Activated CD4-positive, alpha-beta memory T cell treated with anti-CD3 and anti-CD28 coated beads, Interleukin-2, amount 10 ng/mL, durations not matched to agents 7 days and 5 days (primary cell): ENCODE measurements at places on chromosomes 13 and 19. TPM values are rescaled to one million over a fixed set of nuclear protein-coding genes. Genes with fewer than 3 reads are reported as not detected.

GNA15 gene
- 140 TPM for total RNA-seq

ZGLP1 gene
- total RNA-seq, result 1.4 TPM

POGLUT2 gene
- 10.4 TPM for total RNA-seq

HAUS8 gene
- 40.6 TPM for total RNA-seq

PSPC1 gene
- total RNA-seq, result 69.4 TPM

PABPC3 gene
- 0.75 TPM for total RNA-seq

ICAM5 gene
- total RNA-seq, result 1.1 TPM

MAP4K1 gene
- 383 TPM for total RNA-seq

ZNF491 gene
- 0.80 TPM for total RNA-seq

ZNF443 gene
- total RNA-seq, result 4.9 TPM

DNA sequence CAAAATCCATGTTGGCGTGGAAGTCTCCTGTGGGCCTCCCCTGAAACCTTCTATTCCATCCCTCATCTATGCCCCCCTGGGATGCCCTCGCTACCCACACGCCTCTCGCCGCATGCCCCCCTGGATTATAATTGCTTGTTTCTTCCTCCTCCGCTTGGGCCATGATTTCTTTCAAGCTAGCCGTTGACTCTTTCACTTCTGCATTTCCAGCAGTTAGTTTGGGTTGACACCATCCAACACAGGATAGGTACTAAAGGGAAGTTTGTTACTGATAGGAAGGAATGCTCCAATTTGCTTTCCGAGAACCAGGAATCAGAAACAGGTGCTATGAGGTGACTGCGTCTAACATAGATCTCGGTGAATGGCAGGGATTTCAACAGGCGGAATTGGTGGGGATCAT, 7.7 kb upstream of the SLC25A15 start:
- H3K27ac ChIP-seq, result no peak overlapping the region
- H3K27me3 ChIP-seq, result no peaks in the 10 kb centered on the region
- no peak for DNase-seq
- H3K36me3 ChIP-seq, result no peaks in the 10 kb centered on the region

- no peaks in the 10 kb centered on the region for H3K36me3 ChIP-seq
- no peak for DNase-seq
- H3K4me1 ChIP-seq, result no peaks in the 10 kb centered on the region
- no peak overlapping the region for H3K27ac ChIP-seq
- H3K4me3 ChIP-seq, result no peak overlapping the region
- H3K27me3 ChIP-seq, result no peaks in the 10 kb centered on the region
Measured at GRCh38 chr13:20682061-20682460, 21.4 kb upstream of the IL17D start.

GRCh38 chr19:38711726-38712153, 32.5 kb downstream of the CAPN12 start:
- no peak for DNase-seq
- H3K27ac ChIP-seq, result no peak overlapping the region
- H3K36me3 ChIP-seq, result peaks cover 66% of the 10 kb centered on the region
- no peaks in the 10 kb centered on the region for H3K27me3 ChIP-seq
- H3K4me3 ChIP-seq, result no peak overlapping the region

DNA sequence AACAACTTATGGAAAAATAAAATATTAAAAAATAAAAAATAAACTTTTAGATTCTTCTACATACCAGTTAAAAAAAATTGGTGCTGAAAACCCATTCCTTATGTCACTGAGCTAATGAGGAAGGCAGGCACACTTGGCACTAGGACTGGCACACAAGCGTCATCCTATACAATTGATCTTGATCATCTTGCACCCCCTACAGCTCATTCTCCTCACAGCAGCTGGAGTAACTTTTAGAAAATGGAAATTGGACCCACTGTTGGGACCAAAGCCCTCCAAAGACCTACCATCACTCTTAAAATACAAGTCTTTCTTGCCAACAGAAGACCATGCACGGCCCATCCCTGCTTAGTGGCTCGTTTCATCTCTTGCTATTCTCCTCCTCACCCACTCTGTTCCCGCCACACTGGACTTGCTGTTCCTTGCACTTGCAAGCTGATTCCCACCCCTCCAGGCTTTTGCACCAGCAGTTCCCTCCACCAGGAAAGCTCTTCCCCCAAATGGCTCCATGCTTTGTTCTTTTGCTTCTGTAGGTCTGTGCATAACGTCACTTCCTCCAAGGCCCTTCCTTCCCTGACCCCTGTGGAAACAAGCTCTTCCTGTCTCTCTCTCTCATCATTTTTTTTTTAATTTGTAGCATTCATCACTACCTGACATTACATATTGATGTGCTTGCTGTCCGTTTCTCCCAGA, 11.6 kb downstream of the CTU1 start:
- H3K4me3 ChIP-seq, result no peak overlapping the region
- H3K27ac ChIP-seq, result peak overlapping the region; percentile 56
- H3K4me1 ChIP-seq, result peaks cover 16% of the 10 kb centered on the region
- no peaks in the 10 kb centered on the region for H3K27me3 ChIP-seq
- DNase-seq, result no peak

DNA sequence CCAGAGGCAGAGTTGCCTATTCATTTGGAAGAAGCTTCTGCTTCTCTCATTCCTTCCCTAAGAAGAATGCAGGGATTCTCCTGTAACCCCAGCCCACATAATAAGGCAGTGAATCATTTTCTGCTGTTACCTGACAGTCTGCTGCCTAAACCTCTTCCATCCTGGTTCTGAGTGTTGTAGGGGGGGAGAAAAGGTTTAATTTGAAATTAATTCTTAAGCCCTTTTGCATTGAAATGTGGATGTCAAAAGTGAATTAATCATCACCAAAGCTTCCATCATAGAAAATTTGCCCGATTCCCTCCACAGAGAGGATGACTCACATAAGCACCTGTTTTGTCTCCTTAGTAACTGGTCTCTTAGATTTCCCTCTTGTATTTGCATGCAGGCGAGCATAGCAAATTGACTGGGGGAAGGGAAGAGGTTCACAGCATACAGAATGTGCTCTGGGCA, 146.7 kb upstream of the FNDC3A start:
- DNase-seq, result no peak
- no peak overlapping the region for H3K4me3 ChIP-seq
- no peak overlapping the region for H3K27ac ChIP-seq
- H3K4me1 ChIP-seq, result peaks cover 22% of the 10 kb centered on the region

GRCh38 chr13:32323912-32324311, 8.6 kb downstream of the BRCA2 start:
- DNase-seq, result no peak
- no peaks in the 10 kb centered on the region for H3K27me3 ChIP-seq
- no peak overlapping the region for H3K4me3 ChIP-seq

- peaks cover 25% of the 10 kb centered on the region for H3K4me1 ChIP-seq
- H3K36me3 ChIP-seq, result peaks cover 65% of the 10 kb centered on the region
- no peaks in the 10 kb centered on the region for H3K27me3 ChIP-seq
- no peak overlapping the region for H3K27ac ChIP-seq
- DNase-seq, result no peak
Measured at GRCh38 chr13:112870737-112871287, 98.2 kb upstream of the MCF2L start.

DNA sequence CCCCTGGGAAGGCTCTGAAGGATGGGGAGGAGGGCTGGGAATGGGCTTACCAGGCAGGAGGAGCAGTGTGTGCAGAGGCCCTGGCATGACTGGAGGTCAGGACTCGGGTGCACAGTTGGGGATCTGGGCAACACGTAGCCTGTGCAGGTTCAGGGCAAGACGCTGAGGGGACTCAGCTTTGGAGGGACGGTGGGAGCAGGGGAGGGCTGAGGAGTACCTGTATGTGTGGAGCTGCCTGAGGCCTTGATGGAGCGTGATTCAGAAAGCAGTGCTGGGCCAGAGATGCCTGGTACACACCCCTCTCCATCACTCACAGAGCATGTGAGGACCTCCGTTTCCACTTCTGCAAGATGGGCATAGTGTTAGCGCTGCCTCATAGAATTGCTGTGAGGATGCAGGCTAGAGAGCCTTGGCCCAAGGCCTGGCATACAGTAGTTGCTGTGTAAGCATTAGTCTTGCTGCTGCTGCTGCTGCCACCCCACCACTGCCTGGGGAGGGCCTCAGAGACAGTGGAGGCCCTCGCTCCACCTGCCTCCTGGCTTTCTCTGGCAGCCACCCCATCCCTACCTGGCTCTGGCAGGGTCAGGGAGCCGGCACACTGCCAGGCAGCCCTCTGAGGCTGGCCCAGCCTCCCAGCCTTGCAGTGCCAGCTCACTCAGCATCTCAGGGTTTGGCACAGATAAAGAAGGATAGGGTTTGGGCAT, 2.4 kb downstream of the PAK4 start:
- DNase-seq, result no peak
- peaks cover 36% of the 10 kb centered on the region for H3K4me1 ChIP-seq
- H3K27ac ChIP-seq, result no peak overlapping the region
- no peaks in the 10 kb centered on the region for H3K27me3 ChIP-seq

GRCh38 chr13:113937073-113937472, 36.8 kb downstream of the C13orf46 start:
- no peaks in the 10 kb centered on the region for H3K36me3 ChIP-seq
- no peak overlapping the region for H3K4me3 ChIP-seq
- DNase-seq, result no peak
- peaks cover 2% of the 10 kb centered on the region for H3K4me1 ChIP-seq

- H3K27ac ChIP-seq, result no peak overlapping the region
- peaks cover 20% of the 10 kb centered on the region for H3K27me3 ChIP-seq
- no peaks in the 10 kb centered on the region for H3K4me1 ChIP-seq
- no peaks in the 10 kb centered on the region for H3K36me3 ChIP-seq
- H3K4me3 ChIP-seq, result no peak overlapping the region
- DNase-seq, result no peak
Measured at GRCh38 chr13:52833296-52833875, 15.1 kb downstream of the PCDH8 start.

DNA sequence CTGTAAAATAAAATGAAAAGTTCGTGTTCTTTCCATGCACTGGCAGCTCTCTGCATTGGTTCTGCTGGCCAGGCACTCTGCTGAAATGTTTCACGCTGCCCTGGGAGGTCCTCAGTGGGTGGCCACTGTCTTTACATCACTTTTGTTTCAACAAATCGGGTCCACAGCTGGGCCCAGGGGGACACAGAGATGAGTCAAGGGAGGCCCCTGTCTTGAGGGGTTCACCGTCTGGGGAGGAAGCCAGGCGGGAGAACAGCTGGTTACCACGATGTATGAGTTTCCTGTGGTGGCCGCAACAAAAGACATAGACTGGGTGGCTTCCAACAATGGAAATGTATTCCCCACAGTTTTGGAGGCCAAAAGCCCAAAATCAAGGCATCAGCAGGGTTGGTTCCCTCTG, 5.1 kb upstream of the KLF2 start:
- H3K27me3 ChIP-seq, result peaks cover 40% of the 10 kb centered on the region
- no peak for DNase-seq
- H3K4me3 ChIP-seq, result no peak overlapping the region
- peaks cover 21% of the 10 kb centered on the region for H3K4me1 ChIP-seq

- no peak overlapping the region for H3K27ac ChIP-seq
- no peaks in the 10 kb centered on the region for H3K4me1 ChIP-seq
Measured at GRCh38 chr13:41938918-41939317, 22.0 kb downstream of the VWA8 start.

DNA sequence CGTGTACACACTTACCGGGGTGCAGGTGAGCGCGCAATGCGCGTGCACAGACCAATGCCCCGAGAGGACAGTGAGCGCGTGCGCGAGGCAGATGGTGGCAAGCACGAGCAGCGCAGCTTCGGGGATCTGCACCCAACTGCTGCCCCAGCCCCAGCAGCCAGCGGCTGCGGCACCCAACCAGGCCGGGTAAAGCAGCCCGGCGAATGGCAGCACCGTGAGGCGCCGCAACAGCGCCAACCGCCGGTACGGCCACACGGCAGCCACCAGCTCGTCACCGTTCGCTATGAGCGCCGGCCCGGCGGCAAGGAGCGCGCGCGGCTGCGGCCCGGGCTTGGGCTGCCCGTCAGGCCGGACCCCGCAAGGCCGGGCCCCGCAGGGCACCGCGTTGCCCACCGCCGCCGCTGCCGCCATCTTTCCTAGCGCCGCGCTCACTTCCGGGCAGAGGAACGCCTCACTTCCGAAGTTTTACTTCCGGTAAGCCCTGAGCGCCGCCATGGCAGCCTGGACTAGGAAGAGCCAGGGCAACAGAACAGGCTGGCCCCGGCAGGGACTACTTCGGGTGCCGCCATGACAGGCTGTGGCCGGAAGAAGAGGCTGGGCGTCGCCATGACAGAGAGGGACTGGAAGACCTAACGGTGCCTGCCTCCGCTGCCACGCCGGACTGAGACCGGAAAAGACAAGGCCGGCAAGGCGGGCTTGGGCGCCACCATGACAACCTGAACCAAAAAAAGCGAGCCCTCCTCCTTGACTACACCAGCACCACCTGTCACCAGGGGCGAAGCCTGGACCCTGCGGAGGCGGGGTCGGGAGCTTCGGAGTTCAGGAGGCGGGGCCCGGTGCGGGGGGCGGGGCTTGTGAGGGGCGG, at the start of gene ATP13A1:
Gene ATP13A1 (minus strand): TSS at position 421 of the 865 bp plus-strand sequence. CDS start 10 bp downstream, at position 411.
- H3K27me3 ChIP-seq, result no peaks in the 10 kb centered on the region
- H3K4me3 ChIP-seq, result peak within 1 kb of the TSS; percentile 81
- peak within 1 kb of the TSS; percentile 98 for H3K27ac ChIP-seq
- peaks cover 60% of the 10 kb centered on the region for H3K36me3 ChIP-seq

DNA sequence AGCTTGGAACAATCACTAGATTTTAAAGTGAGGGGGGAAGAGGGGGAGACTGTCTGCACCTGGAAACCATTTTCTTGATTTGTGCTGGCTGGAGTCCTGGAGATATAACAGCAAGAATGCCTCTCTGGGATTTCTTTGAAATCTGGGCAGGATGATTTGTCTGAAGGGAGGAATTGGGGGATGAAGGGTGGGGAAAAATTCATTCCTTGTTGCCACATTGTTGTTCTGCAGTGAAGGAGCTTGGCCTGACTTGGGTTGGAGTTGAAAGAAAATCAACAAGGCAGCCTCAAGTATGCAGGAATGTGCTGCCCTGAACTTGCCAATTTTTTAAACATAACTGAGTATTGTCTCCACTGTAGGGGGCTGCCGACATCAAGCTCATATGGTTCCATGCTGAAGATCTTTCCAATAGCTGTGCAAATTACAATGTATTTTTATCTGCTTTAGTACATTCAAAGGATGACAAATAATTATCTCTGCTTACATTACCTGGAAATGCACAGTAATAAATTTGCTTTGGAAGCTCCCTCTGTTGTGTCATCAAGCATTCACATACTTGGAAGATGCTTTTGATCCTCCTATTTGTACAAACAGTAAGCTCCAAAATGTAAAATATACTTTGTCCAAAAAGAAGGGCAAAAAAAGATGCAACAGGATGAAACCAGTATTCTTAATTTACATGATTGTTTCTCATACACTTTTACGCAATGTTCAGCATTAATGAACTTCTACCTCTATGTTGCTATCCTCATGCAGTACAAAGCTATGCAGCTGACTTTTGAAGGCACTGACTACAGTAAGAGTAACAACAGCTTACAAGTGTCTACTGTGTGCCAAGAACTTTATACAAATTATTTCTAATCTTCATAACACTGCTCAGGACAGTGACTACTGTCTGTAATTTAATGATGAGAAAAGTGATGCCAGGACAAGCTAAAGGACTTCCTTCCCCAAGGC, 627.9 kb upstream of the KLF12 start:
- no peak overlapping the region for H3K4me3 ChIP-seq
- no peak for DNase-seq
- H3K4me1 ChIP-seq, result no peaks in the 10 kb centered on the region
- H3K27ac ChIP-seq, result no peak overlapping the region

GRCh38 chr19:31352782-31353651, 3.8 kb upstream of the TSHZ3 start:
- no peak overlapping the region for H3K4me3 ChIP-seq
- peaks cover 43% of the 10 kb centered on the region for H3K4me1 ChIP-seq
- H3K36me3 ChIP-seq, result peaks cover 4% of the 10 kb centered on the region
- H3K27ac ChIP-seq, result no peak overlapping the region

- no peaks in the 10 kb centered on the region for H3K36me3 ChIP-seq
- DNase-seq, result no peak
- peaks cover 29% of the 10 kb centered on the region for H3K27me3 ChIP-seq
Measured at GRCh38 chr19:35370722-35371121, at the start of gene GPR42. Gene GPR42 (plus strand): TSS chr19:35371068. CDS start chr19:35371360, 292 bp downstream.

GRCh38 chr19:2127758-2128157, 23.6 kb downstream of the AP3D1 start:
- H3K4me3 ChIP-seq, result no peak overlapping the region
- peaks cover 39% of the 10 kb centered on the region for H3K36me3 ChIP-seq
- no peaks in the 10 kb centered on the region for H3K27me3 ChIP-seq
- no peak overlapping the region for H3K27ac ChIP-seq
